Stimulated activated CD4-positive, alpha-beta T cell treated with anti-CD3 and anti-CD28 coated beads, Interleukin-12 subunit alpha, Interleukin-12 subunit beta, amount 100 ng/mL, for 24 hours (primary cell): ENCODE measurements at places on chromosomes 4 and X.
A peak's percentile ranks its signal among the peaks of the same experiment; 100 is the strongest.

GRCh38 chrX:57286507-57287251 lies at the start of gene FAAH2:
FAAH2 (plus strand) TSS chrX:57286706; CDS start chrX:57286826, 120 bp downstream.
- peak; percentile 32 for DNase-seq

DNA sequence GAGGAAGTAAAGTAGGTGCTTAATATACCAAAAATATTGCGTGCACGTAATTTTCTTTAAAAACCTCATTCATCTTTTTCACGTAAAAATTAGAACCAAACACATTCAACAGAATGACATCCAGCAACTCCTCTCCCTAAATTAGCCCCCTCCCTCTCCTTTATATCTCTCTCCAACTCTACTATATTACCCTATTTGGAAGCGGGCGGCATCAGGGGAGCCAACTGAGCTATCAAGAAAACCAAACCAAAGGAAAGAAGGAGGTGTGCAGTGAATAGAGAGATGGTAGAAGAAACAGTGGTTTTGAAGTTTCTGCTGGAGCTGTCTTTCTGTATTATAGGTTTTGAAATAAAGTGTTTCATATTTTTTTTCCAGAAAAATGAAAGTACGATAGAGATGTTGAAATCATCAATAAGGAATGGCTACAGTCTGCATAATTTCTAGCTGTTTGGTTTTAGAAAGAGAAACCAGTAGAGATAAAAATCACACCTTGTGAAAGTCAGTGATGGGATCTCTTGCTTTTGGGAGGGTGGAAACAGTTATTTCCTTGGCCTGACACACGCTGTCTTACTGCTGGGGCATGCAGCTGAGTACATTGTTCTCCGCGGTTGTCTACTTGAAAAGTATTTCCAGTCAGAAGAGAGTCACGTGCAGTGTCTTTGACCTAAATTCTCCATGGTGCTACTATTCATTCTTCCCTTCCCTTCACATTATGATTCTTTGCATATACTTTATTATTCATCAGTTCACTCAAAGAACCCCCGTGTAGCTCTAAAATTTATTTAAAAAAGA lies 94.1 kb upstream of the WDR17 start:
- DNase-seq = no peak

- DNase-seq = peak; percentile 38
Measured at GRCh38 chr4:118836301-118837120, 585 bp upstream of the SEC24D start.

DNA sequence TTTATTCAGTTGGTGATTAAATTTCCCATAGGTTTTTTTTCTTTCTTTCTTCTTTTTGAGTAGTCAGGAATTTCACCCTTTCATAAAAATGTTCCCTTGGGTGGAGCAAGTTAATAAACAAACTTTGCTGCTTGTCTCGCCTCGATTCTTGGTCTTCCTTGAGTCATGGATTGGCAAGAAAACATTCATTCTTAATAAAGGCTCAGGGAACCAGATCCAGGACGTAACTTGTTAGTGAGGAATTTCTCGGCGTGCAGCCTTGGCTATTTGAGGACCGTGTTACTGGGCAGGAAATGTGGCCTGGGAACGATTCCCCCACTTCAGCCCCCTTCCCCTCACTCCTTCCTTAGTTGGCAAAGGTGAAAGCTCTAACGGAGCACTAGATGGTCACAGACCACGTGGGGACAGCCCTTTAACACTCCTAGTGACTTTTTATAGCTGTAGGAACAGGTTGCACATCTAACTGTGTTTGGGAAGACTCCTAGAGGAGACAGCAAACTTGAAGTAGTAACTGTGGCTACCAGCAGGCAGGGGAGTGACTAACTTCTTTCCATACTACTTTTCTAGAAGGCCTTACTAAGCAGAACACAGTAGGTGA lies 106.8 kb downstream of the UCHL1 start:
- no peak for DNase-seq
